ENCODE measurements at places on chromosomes 12 and 14.

DNA sequence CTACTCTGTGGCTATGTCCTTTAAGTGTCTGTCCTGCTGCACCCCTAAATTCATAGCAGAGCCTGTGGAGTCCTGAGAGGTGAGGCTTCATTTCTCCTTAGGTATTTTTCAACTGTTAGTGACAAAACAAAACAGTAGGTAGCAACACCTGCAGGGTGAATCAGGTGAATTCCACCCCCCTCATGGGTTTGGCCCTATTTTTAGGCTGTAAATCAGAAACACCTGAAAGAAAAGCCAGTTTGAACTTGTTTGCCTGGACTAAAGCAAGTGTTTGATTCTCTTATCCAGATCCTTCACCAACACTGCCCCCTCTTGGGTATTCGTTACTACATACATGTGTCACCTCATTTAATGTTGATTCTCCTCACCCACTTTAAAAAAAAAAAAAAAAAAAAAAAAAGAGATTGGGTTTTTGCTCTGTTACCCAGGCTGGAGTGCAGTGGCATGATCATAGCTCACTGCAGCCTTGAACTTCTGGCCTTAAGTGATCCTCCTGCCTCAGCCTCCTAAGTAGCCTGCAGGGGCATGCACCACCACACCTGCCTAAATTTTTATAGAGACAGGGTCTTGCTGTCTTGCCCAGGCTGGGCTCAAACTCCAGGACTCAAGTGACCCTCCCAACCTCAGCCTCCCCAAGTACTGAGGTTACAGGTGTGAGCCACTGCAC lies 10.3 kb downstream of the TBPL2 start:
- peak; percentile 67 for DNase-seq

GRCh38 chr12:59736786-59737185 lies 141.0 kb downstream of the SLC16A7 start:
- DNase-seq, result peak; percentile 85

GRCh38 chr14:20118795-20119194 lies 8.3 kb downstream of the OR4K17 start:
- DNase-seq, result no peak

GRCh38 chr12:62258941-62259630 lies 1.1 kb upstream of the USP15 start:
- no peak for DNase-seq

GRCh38 chr14:103448097-103448496 lies 62.9 kb downstream of the MARK3 start:
- no peak for DNase-seq

DNA sequence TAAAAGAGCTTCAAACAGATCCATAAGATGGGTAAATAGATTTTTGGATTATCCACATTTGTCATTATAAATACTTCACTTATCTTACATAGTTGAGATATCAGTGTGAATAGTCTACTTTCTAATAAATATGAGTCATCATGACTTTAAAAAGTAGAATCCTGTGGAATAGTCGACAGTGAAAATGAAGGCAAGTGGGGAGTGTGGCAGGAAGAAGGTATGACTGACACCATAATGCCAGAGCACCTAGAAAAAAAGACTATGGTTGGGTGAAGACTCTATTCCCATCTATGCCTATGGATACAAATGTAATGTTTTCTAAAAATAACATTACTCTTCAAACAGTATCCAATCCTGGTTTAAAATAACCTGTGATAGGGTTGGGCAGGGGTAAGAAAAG lies 117.5 kb downstream of the MDGA2 start:
- DNase-seq, result no peak

DNA sequence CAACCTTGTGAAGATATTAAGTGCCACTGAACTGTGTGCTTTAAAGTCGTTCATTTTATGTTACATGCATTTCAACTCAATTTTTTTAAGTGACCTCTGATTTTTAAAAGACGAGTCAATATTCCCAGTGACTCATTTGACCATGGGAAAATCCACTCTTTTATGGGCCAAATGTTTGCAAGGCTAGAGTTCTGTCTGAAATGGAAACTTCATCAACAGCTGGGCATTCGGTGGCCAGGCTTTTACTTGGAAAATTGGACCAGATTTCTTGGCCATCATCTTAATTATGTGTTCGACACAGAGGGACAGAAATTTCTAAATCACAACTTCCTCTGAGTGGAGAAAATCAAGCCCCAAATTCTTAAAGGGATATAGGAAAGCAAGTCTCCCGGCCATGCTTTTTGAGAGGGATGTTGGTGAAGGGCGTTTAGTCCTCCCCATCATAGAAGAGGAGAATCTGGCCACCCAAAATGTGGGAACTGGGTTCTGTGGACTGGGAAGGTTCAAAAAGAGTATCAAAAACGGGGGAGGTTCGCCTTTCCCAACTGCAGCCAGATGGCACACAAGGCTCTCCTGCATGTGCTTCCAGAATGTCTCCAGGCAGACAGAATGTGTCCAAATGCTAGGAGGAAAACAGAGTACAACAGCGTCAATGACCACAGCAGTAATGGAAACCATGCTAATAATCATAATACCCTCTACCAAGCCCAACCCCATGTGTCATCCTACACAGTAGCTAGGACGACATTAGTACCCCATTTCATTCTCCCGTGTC lies 40.9 kb upstream of the FZD10 start:
- DNase-seq, result no peak

DNA sequence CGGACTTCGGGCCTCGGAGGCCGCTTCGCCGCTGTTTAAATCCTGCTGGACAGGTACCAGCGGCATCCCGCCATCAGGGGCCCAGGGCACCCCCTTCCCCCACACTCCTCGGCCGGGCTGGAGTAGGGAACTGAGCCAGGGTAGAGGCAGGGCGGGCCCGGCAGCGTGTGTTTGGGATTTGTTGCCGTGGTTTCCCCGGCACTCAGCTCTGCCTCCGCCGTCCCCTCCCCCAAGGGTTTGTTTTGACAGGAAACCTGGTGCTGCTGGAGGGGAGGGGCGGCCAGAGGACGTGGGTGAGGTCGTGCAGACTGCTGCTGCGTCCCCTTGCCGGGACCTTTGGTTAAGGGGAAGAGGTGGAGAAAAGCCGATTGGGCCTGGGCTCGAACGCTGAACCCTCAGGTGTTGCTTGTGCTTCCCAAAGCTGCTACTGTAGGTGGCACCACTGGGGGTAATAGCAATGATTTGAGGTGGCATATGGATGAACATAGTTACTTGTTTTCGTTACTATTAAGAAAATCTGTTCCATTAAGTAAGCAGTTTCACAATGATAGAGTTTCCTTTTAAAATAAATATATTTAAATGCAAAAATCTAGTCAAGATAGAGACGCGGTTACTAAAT lies 778 bp downstream of the TCP11L2 start:
- peak; percentile 74 for DNase-seq

- DNase-seq, result peak; percentile 58
Observed at GRCh38 chr12:68446901-68447796, 115.0 kb upstream of the MDM1 start.

DNA sequence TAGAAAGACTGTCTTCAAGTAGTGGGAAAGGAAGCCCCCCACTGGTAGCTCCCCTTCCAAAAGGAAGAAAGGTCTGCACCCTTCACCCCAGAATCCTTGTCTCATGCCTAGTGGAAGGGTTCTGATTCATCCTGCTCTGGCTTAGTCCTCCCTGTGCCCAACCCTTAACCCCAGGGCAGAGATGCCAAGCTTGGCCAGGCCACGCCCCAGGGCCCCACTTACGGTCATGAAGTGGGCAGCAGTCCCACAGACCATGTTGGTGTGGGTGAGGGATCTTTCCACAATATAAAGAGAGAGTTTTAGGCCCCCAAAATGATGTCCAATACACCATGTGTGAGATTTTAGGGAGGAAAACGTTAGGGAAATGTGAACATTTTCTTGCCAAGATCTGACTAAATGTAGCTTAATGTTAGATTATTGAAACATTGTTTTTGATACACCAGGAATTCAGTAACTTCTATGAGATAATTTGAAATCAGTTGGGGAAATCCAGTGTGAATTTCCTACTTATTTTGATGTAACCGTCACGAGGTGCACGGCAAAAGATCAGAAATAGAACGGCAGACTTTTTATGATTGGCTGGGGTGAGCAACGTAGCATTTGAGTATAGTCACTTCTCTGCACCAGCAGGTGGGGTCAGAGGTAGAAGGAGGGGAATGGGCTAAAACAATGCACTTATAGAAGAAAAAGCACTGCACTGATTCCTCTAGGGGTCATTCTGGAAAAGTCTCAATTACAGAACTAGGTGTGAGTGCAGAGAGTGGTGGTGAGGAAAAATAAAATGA lies 8.2 kb upstream of the SSPN start:
- no peak for DNase-seq

GRCh38 chr14:67420102-67420739 lies 8.3 kb upstream of the PLEK2 start:
- DNase-seq, result no peak

- peak; percentile 91 for DNase-seq
Observed at GRCh38 chr14:69101331-69101826, 51.5 kb downstream of the DCAF5 start.

DNA sequence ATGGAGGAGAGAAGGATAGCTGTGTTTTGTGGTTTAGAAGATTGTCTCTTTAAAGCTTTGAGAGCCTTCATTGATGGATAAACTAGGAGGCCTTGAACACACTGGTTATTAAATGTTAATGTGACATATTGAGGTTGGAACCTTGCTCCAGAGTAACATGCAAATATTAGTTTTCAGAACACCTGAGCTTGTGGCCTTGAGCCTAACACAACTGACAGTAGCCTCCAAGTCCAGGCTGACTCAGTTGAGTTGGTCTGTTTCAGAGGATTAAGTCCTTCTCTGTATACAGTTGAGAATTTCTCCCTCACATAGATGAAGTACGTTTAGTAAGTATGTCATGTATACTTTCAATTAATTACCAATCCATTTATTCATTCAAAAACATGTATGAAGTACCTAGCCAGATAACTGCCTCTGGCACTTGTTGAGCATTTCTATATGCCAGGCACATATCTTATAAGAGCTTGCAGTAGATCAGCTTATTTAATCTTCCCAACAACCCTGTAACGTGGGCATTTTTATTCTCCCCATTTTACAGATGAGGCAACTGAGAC lies 63.5 kb downstream of the ELK3 start:
- no peak for DNase-seq

- DNase-seq, result no peak
Observed at GRCh38 chr14:69999261-69999674, 120.1 kb downstream of the SMOC1 start.

DNA sequence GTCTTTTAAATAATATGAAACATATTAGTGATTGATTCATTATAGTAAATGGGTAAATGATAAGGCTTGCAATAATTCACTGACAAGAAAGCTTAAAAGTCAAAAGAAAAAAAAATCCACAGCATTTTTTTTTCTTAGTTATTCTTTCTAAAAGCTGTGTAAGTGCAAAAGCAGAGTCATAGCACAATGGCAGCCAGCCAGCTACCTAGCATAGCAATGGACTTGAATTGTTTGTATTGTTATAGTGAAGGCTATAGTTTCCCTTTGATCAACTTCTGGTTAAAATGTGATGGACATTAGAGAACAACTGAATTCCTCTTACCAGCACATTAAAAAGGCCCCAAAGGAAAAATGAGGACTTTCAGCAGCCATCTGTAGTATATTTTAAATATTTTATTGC lies 232.1 kb downstream of the NAV3 start:
- DNase-seq, result peak; percentile 54

GRCh38 chr14:79334272-79334671 lies 877.0 kb downstream of the DIO2 start:
- DNase-seq, result no peak

DNA sequence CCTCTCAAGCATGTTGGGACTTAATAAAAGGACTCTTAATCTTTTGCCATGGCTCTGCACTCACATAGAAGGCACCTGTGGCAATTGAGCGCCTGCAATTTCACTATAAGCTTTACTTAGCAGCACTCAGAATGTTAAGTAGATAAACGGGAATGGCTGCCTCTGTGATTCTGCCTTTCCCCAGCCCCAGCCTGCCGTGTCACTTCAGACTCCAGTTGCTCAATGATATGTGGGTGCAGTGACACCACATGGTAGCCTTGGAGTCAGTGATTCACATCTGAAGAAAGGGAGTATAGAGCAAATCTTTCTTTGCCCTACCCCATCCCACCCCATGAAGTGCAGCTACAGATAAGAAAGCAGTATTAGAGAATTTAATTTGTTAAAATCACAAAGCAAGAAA lies 96.1 kb downstream of the ZFC3H1 start:
- DNase-seq, result no peak

- DNase-seq, result no peak
Observed at GRCh38 chr12:98743362-98743953, 98.4 kb downstream of the APAF1 start.

- peak; percentile 91 for DNase-seq
Observed at GRCh38 chr12:127165567-127166392, 1101.2 kb upstream of the TMEM132C start.

- no peak for DNase-seq
Observed at GRCh38 chr12:19242581-19242980, 113.0 kb downstream of the PLEKHA5 start.

DNA sequence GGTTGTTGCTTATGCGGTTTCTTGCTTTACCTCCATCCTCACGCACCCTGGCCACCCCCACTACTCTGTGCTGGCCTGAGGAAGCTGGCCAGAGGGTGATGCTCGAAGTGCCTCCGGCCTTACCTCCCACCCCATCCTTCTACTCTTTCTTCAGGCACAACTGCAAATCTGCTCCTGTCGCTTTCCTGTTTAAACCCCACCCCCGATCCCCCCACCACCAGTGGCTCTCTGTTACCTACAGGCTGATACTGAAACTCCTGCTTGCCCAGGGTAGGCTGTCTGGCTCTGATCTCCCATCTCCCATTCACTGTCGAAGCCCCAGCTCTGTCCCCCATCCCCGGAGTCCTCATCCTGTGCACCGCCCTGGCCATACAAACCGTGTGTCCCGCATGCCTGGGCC lies 111.5 kb downstream of the PRMT8 start:
- DNase-seq, result no peak

- DNase-seq, result no peak
Observed at GRCh38 chr12:109670731-109671130, 42.9 kb upstream of the FAM222A start.

GRCh38 chr12:108182096-108182495 lies 53.0 kb downstream of the WSCD2 start:
- DNase-seq, result no peak

DNA sequence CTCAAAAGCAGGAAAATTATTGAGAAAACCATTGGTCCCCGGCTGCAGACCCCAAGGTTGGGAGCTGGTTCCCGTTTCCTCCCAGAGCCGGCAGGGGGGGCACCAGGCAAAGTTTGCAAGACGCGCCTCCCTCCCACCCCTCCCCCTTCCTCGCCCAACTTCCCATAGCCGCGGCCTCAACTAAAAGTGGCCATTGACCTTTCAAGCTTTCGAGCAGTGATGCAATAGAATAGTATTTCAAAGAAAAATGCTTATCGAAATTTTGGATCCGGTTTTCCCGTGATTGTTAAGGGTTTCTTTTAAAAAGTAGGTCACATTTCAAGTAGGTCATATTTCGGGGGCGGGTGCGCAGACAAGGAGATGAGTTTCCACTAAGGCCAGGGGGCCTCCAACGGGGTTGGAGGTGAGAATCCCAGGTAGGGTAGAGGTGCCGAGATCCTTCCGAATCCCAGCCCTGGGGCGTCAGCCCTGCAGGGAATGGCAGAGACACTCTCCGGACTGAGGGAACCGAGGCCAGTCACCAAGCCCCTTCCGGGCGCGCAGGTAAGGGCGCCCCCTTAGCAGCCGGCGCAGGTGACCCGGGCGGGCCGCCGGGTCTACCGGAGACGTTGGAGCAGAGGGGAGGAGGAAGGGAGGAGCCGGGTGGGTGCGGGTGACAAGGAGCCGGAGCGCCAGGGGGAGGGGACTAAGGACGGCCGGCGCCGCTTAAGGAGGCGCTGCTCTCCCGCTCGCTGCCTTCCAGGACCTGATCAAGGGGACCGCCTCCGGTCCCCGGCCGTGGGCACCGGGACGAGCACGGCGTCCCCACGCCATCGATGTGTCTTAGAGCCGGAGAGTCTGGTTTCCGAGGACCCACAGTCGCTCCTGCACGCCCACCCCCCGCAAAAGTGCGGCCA lies 2.6 kb upstream of the SOCS2 start:
- peak; percentile 90 for DNase-seq

- no peak for DNase-seq
Observed at GRCh38 chr14:103308717-103309616, 25.1 kb upstream of the EIF5 start.

All from fibroblast of gingiva (primary cell).